ENCODE measurements at places on chromosomes 16 and 17.

DNA sequence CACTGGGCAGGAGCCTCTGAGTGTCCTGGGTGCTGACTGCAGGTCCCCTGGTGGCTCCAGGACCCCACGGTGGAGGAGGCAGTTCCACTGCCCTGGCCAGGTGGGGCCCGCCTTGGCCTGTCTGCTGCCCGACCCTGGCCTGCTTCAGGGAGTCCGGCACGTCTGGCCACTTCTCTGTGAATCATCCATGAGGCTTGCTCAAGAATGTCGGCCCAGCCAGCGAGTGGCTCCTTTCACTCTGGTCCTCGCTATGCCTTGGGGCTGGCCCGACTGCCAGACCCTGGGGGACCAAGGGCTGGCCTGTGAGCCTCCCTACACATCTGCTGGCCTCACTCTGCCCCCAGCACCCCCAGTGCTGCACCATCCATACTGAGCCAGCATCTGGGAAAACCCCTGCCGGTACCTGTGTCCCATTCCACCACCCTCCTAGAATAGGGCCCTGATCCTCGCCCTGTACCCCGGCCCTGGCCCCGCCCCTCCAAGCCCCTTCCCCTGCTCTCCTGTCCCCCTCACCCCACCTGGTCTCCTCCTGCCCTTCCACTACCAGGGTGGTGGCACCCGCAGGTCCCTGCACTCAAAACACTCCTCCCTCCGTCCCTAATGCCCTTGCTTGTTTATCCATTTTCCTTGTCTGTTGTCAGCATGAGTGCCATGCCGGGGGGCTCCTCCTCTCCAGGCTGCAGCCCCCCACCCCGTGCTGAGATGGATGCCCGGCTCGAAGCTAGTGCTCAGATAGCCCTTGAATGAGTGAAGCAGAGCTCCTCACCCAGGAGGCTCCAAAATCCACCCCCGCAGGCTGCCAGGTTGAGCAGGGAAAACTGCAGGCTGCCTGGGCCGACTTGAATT is 35.5 kb downstream of the ADCY7 start:
- DNase-seq: no peak

- no peak for DNase-seq
These were observed 73.7 kb downstream of the C16orf95 start for GRCh38 chr16:87243478-87243877.

- DNase-seq: peak; percentile 7
These were observed 2.1 kb downstream of the CPPED1 start for GRCh38 chr16:12801511-12802042.

- no peak for DNase-seq
These were observed 292.2 kb downstream of the TOX3 start for GRCh38 chr16:52254746-52255145.

DNA sequence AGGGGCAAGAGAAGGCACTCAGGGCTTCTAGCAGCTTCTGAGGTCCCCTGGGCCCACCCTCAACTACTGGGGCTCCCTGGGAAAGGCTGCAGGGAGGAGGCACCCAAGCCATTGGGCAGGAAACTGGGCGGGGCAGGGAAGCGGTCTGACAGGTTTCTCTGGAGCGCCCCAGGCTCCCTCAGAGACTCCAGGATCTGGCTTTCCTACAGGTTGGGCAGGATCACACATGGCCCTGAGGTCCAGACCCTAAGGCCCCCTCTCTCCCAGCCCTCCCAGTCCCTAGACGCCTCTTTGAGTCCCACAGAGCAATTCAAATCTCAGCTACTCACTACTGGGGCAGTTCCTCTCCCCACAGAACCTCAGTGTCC is 14.3 kb downstream of the JUP start:
- DNase-seq: no peak

- no peak for DNase-seq
These were observed 897 bp downstream of the OMG start for GRCh38 chr17:31296142-31296541.

DNA sequence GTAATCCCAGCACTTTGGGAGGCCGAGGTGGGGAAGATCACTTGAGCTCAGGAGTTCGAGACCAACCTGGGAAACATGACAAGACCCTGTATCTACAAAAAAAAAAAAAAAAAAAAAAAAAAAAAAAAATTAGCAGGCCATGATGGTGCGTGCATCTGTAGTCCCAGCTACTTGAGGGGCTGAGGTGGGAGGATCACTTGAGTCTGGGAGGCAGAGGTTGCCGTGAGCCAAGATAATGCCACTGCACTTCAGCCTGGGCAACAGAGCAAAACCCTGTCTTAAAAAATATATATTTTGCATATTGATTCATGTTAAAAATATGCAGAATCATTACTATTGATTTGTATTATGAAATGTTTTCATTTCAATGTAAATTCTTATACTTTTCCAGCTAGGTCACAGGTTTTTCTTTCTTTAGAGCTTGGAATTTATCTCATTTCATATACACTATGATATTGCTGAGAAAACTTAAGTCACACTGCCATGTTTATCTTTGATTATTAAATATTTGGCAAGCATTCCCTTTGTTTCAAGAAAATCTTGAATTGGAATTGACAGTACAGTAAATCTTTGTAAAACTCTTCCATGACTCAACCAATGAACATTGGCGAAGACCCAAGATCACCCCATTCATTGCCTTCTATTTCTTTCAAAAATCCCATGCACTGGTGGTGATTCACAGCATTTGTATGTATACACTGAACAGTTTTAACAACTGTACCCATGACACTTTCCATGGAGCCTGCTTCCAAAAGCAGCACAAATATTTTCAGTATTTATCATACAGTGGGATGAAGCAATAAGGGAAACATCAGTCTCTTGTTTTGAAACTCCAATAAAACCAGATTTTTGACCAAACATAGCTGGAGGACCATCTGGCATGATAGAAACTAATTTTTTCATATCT is 83.5 kb upstream of the TNRC6A start:
- DNase-seq: no peak

DNA sequence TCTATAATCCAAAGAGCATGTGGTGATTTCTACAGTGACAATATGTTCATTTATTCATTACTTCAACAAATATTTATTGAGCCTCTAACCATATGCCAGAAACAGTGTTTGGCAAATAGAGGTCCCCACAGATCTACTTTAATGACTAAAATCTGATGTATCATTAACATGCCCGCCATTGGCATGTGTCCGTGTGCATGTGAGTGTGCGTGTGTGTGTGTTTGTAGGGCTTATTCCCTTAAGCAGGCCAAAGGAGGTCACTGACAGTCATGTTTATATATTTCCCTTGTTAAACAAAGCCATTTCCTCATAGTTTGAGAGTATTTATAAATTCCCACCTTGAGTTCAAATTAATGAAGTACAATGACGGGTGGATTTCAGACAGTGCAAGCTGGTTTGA is 174.4 kb upstream of the IRX6 start:
- DNase-seq: no peak

- DNase-seq: no peak
These were observed 1029.6 kb downstream of the CDH11 start for GRCh38 chr16:64092271-64092670.

- DNase-seq: no peak
These were observed 40.2 kb downstream of the SLC7A5 start for GRCh38 chr16:87828907-87829621.
